ENCODE measurements at places on chromosomes 16 and 17.

DNA sequence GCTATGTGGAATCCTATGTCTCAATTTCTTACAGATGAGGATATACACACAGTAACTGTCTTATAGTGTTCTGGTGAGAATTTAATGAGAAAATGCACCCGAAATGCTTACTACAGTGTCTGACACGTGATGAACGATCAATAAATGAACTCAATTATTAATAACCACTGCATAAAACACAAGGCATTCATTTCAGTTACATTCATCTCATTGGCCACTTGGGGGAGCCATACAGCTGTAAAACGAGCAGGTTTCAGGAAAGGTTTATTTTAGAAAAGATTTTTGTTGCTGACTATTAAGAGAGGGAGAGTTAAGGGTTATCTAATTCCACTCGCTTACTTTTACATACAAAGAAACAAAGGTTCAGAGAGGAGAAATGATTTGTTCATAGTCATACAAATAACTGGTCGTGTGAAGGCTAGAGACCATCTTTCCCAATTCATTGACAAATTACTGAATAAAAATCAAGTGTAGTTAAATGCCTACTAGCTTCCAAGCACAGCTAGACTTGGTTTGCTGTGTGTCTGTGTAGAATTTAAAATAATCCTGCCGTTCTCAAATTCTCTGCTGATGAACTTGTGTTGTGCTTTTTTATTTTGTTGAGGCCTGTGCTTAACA, 160.1 kb downstream of the MAP2K4 start:
- DNase-seq: no peak

GRCh38 chr17:3974138-3974687, 10.0 kb upstream of the ATP2A3 start:
- DNase-seq: no peak

- DNase-seq: no peak
These were observed 492.7 kb downstream of the WWOX start for GRCh38 chr16:78592111-78592510.

DNA sequence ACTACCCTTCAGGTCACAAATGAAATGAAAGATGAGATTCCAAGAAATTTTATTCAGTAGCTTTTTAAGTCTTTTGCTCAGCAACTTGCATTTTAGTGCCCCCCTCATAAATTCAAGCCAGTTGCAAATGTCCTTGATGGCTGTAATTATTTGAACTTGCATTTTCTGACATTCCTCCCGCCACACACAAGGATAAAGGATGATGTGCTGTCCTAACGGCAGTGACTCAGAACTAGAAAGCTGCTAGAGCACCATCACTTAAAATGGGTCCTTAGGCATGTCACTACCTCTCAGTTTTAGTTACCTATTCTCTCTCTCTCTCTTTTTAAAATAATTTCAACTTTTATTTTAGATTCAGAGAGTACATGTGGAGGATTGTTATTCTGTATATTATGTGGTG, 306.7 kb downstream of the CNTNAP4 start:
- no peak for DNase-seq

GRCh38 chr17:33929181-33929724, 325.8 kb upstream of the CCL2 start:
- no peak for DNase-seq

- DNase-seq: no peak
These were observed 9.5 kb downstream of the FAAP100 start for GRCh38 chr17:81542431-81543338.

GRCh38 chr17:77356690-77357201, 216.0 kb downstream of the SEC14L1 start:
- no peak for DNase-seq

- no peak for DNase-seq
These were observed 20.7 kb upstream of the GLG1 start for GRCh38 chr16:74627506-74628220.
